CD4-positive, alpha-beta T cell treated with Interleukin-1 beta for 1 hour (primary cell): ENCODE measurements at places on chromosomes 7 and 10.
A peak's percentile ranks its signal among the peaks of the same experiment; 100 is the strongest.

DNA sequence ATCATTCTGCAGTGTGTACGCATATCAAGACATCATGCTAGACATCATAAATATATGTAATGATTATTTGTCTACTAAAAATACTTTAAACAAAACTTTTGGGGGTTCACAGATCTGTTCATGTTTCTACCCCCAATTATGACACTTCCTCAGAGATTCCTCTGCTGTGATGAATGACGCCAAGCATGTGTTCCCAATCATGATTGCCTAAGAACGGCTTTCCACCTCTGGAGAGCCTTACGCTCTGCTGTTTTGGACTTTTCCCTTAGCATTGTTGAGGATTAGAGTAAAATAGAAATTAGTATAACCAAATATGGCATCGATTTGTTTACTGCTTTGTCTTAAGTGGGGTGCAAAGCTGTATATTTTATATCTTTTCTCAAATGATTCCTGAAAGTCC, 236.3 kb upstream of the IGFBP3 start:
- no peak for DNase-seq

DNA sequence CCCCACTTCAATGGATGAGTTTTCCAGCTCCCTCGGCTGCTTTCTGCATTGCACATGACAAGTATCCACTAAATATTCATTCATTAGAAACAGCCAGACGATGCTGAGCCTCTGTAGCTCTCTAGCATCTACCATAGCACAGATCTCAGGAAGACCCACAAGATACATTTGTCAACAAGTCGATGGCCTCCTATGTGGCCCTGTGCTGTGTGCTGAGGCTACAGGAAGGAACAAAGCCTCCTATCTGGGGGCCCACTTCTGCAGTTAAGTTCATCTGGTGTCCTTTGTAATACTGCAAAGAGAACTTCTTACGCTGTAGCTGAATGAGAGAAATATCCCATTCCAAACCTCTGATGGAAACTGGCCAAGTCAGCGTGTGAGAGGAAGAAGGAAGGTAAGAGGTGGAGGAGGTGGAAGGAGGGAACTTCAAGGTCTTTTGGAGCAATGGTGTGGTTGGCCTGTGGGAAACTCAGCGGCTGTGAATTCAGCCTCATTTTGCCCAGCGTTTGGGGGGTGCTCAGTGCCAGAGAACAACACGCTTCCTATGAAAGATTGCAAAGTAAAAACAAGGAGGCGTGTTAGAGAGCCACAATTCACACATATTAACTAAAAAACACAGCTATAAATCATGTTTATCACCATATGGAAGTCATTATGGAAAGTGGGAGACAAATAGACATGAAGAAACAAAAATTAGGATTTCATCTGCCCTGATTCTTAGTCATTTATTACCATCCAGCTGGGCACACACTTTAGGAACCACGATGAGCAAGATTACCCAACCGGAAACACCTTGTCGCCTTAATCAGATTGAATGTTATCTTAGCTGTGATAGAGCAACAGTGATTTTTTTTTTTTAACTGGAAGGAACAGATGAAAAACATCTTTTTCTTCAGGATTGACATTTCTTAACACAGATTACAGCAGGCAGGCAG, 62.2 kb upstream of the USP6NL start:
- DNase-seq, result no peak

DNA sequence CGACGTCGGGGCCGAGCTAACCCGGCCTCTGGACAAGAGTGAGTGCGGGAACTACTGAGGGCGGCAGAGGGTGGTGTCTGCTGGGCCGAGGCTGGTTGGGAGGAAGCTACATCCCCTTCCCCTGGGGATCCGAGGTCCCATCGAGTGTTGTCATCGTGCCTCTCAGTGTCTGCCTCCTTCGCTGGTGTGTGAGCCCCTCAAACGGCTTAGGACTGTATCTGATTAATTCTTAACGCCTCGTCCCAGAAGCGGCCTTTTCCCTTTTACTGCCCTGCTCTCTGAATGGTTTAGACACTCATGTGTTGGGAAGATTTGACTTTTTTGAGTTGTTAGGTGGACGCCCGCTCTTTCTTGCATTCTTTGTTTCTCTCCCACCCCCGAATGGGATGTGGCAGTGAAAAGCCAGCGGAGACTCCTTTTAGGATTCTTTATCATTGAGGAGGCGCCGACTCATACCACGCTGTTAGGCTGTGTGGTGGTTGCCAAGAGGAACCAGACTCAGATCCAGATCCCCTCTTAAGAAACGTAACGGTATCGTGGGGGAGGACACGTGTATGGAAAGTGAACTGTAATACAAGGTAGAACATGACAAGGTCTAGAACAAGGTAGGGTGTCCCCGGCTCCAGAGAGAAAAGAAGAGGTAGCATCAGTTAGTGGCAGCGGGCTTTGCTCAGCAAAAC, 631 bp downstream of the SUPV3L1 start:
- peak; percentile 22 for DNase-seq

- no peak for DNase-seq
Observed at GRCh38 chr7:24334627-24335026, 50.6 kb downstream of the NPY start.

DNA sequence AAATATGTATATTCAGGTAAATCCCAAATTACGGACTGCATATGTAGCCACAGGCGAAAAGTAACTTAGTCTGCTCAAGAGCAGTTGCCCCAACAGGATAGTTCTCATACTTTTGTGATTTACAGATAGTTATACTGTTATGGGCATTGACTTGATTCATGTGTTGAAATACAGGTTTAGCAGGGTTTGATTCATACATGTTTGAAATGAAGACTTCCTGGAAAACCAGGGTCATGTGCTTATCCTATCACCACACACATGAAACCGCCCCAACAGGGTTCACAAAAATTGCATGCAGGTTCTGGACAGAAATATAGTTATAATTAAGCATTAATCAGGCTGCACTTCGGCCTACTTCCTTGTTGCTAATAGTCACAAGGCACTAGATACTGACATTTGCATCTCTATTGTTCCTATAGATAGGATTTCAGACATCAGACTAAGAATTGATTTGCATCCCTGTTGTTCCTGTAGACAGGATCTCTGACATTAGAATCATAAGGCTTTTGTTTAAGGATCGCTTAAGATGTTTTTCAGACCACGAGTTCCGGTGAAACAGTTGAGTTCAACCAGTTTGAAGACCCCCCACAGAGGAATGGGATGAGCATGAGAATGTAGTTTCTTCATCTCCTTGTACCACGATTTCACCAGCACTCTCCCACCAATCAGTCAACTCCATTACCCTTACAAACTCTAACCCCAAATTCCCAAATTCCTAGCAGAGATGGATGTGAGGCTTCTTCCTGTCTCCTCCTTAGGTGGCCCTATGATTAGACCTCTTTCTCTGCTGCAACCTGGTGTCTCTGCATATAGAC, 2.0 kb upstream of the ZNF398 start:
- no peak for DNase-seq

DNA sequence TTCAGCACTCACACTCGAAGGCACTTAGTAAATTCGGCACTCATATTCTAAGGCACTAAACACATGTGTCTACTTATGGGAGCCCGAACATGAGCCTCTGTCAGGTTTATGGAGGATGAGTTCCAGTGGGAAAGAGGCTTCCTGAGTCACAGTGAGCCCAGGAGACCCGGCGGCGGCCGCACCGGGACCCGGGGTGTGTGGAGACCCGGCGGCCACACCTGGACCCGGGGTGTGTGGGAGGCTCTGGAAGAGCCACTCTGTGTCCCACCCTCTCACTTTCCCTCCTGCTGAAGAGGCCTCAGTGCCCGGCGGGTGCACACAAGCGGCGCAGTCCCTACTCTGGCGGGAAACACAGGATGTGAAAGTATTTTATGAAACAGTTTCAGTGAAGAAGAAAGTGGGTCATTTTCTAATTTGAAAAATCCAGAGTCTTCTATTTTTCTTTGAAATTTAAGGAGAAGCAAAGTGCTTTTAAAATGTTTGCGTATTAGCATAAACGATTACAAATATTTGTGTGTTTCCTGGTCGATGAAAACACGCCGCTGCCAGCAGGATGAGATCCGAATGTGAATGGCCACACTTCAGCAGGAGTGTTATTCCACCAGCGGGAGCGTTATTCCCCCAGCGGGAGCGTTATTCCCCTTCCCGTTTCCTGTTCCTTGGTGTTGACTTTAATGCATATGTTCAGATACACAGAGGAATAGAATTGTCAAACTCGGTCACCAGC, 625.1 kb downstream of the DNAJB6 start:
- DNase-seq, result no peak

DNA sequence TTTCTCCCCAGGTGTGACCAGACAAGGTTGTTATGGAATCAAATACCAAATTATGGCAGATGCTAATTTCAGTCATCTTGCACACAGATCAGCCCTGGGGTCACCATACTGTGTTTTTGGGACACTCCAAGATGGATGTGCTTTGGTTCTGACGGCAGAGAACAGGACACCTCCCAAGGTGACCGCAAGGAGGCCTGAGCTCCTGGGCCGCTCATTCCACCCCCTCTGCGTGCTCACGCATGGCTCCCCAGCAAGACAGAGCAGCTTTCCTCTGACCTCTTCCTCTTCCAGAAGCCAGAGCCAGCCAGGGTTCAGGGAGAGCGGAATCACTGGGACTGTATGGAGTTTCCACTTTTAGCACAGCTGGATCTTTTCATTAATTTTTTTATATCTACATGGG, 402.8 kb downstream of the DNAJB6 start:
- DNase-seq, result no peak
